ENCODE measurements at places on chromosomes 3 and 15. TPM values are rescaled to one million over a fixed set of nuclear protein-coding genes. Genes with fewer than 3 reads are reported as not detected.

GOLGA8Q gene
- total RNA-seq, result 2.7 TPM

CORO2B gene
- total RNA-seq, result 4.7 TPM

NR2E3 gene
- total RNA-seq, result 0.98 TPM

TNFAIP8L3 gene
- total RNA-seq, result 21.9 TPM

SERPINI1 gene
- 13.8 TPM for total RNA-seq

KLHL40 gene
- not detected for total RNA-seq

MIX23 gene
- total RNA-seq, result 14.2 TPM

CDHR4 gene
- total RNA-seq, result not detected

- no peak for DNase-seq
Measured at GRCh38 chr15:52529341-52529924, 753 bp upstream of the MYO5A start.

GRCh38 chr3:14540821-14541385, 761 bp upstream of the GRIP2 start:
- DNase-seq, result no peak

DNA sequence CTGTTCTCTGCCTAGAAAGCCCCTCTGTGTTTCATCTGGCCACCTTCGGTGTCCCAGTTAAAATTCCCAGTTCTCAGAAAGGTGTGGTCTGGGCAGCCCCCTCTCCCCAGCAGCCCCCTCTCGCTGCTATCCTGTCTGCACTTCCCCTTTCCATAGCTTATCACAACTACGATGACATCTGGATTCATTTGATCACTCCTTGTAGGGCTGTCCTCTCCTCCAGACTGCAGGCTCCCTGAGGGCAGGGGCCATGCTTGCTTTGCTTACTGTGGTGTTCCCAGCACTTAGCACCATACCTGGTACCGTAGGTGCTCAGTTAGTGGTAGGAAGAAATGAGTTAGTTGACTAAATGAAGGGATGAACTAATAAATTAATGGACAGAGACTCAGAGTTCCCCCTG, 26.3 kb upstream of the GOLGA6C start:
- no peak for DNase-seq

- no peak for DNase-seq
Measured at GRCh38 chr3:14925729-14926591, 21.4 kb upstream of the NR2C2 start.

DNA sequence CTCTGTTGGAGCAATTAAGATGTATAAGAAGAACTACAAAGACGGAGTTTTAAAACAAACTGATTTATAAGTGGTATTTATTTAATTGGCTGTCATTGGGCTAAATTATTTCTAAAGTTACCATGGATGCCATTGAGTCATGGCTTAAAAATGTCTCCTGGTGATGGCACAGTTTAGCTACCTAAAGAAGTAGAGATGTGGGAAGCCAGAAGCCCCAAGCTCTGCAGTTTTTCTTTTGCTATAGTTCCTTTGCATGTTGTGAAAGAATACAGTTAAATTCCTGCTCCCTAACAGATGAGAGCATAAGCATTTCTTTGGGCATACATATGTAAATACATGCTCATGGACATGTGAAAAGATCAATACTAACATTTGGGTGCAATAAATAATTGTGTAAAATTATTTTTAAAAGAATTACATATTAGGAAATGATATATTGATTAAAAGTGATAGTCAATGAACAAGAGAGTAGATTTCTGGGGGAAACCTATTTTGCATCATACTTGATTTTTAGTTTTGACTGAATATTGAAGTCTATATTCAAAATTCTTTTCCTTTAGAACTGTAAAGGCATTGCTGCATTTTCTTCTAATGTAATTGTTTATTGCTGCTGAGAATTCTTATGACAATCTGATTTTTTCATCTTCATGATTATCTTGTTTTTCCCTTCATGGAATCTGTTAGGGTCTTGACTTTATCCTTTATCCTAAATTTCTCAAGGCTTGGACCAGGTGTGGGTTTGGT, 2.1 kb downstream of the OPA1 start:
- no peak for DNase-seq

- no peak for DNase-seq
Measured at GRCh38 chr3:31534065-31534425, 1.3 kb downstream of the STT3B start.

DNA sequence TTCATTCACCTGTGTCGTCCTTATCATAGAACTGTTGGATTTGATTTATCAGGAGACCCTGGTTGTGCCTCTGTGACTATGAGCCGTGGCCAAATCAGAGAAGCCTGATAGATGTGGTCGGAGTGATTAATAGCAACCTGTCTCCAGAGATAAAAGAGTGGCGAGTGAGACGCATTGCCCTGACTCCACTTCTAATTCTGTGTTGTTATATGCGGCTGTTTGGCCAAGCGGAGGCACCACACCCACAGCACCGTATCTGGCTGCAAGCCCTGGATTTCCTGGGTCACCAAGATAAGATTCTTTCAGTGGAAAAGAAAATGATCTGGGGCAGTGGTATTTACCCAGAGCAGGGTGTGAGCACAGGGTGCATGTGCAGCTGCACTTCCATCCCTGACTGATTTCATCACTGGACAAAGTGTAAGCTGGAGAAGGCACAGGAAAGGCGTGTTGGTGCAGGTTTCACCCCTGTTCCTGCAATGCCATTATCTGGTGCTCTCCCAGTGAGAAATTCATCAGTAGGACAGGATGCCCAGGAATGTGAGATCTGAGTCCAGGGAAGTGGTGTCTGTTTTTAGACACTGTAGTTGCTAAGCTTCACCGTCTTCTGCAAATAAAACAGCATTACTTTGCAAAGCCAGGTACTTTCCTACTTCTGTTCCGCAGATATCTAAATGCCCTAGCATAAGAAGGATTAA, 84.6 kb downstream of the CD47 start:
- DNase-seq, result no peak

DNA sequence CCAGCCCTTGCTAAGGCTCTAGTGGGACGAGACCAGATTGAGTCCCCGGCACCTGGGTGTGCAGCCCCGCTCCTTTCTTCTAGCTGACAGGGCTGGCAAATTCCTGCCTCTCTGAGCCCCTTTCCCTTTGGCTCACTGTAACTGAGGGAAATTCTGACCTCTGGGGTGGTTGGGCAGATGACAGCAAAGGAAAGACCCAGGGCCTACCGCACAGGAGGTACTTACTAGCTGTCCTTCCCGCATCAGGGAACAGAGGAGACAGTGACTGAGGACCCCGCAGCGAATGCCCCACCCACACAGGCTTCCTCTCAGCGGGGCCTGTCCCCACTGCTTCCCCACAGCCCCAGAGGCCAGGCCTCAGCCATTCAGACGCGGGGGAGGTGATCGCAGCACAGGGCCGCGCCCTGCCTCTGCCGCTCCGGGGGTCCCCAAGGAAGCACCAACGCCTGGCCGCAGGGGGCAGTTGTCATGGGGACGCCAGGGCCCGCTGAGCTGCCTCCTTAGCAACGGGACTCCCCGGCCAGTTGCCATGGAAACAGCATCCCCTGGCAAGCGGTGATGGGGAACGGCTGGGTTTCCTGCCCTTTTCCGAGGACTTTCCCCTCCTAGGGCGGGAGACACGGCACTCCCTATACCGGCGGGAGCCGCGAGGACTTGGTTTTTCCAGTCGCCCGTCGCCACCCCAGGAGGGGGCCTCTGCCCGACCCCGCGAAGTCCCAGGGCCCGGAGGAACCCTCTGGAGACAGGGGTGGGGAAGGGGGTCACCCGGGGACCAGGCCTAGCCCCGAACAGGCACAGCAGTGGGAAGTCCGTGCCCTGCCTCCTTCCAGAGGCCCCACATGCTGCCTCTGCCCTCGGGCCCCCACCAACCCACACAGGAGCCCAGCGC, 50.1 kb downstream of the HCN4 start:
- peak; percentile 81 for DNase-seq

- DNase-seq, result peak; percentile 70
Measured at GRCh38 chr3:54533856-54534255, 394.0 kb downstream of the LRTM1 start.

DNA sequence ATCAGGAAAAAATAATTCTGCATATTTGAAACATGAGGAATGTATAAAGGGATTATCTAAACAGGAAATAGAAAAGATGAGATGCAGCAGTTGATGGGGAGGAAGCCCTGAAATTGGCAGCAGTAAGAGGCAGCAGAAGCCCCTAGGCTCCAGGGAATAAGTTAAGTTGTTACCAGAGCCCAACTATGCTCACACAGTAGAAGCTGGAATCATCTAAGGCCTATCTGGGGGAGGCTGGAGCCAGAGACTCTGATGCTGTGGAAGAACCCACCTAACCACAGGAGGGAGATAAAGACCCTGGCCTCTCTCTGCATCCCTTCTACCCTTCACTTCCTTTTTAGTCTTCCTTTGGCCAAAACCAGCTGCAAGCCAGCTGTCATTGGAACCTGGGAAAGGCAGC, 519.7 kb downstream of the DIPK2A start:
- DNase-seq, result no peak

DNA sequence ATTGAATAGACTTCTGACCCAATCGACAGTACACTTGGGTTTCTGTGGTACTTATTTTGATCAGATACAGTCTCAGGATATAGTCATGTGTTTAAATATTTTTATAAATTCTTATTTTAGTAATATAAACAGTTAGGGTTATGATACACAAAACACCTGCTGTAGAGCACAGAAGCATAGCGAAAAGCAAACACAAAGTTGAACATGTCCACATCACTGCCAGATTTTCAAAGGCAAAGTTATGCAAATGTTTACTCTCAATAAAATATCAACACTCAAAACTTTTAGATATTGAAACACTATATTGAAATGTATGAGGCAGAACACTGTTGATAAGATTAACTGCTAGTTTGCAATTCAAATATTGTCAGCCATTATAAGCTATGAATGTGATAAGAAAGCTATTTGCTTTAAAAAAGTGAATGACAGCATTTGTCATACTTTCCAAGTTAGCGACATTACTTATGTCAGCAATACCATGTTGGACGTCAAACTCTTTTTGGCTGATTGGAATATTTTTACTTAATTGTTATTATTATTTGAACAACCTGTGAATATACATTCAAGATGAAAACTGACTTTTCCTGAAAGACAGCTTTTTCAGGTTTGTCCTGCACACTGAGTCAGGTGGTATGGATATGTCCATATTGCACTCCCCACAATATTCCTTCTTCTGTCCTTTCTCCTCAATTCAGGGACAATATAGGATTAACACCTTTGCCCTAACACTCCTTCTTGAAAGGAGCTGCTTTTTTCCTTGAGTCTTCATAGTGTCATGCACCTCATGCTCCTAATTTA, 367.1 kb downstream of the EPHA3 start:
- DNase-seq, result no peak

- no peak for DNase-seq
Measured at GRCh38 chr15:32757426-32757825, 39.6 kb downstream of the GREM1 start.

- DNase-seq, result no peak
Measured at GRCh38 chr3:66618066-66618465, 117.2 kb upstream of the LRIG1 start.

- no peak for DNase-seq
Measured at GRCh38 chr3:107455621-107456020, 67.1 kb upstream of the BBX start.

GRCh38 chr15:92151741-92152140, 241.9 kb upstream of the ST8SIA2 start:
- DNase-seq, result no peak

- DNase-seq, result no peak
Measured at GRCh38 chr3:108936924-108937689, 16.6 kb downstream of the GUCA1C start.

DNA sequence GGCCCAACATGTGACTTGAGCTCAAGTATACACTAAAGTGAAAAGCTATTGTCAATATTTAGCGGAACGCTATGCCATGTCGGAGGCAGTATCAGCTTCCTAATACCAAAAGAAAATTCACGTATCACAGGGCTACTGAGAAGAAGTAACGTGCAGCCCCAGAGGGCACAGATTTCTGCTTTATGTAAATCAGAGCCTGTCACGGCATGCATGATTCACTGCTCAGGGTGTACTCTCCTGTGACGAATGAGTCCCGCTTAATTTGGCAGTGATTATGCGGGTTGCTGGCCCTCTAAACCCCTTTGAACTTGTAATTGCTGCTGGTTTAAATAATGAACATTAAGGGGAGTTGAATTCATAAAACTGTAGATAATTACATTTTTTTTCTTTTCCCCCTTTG, 85.3 kb downstream of the MEIS2 start:
- DNase-seq, result no peak

DNA sequence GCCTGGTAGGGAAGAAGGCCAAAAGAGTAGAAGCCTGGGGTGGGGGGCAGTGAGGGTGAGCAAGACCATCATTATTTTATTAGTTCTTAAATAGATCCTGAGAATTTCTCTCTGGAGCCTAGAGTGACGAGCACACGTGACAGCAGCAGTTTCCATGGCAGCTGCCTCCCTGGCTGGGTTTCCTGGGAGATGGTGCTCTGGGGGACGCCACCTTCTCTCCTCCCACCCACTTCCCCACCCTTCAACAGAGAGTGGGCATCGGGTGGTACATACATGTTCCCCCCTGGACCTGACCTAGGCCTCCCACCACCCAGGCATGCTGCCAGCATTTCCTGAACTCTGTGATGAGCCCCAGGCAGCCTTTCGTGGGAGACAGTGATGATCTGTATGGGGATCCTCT, 12.9 kb downstream of the CELF6 start:
- no peak for DNase-seq

GRCh38 chr3:13054341-13055285, 18.6 kb downstream of the IQSEC1 start:
- no peak for DNase-seq

DNA sequence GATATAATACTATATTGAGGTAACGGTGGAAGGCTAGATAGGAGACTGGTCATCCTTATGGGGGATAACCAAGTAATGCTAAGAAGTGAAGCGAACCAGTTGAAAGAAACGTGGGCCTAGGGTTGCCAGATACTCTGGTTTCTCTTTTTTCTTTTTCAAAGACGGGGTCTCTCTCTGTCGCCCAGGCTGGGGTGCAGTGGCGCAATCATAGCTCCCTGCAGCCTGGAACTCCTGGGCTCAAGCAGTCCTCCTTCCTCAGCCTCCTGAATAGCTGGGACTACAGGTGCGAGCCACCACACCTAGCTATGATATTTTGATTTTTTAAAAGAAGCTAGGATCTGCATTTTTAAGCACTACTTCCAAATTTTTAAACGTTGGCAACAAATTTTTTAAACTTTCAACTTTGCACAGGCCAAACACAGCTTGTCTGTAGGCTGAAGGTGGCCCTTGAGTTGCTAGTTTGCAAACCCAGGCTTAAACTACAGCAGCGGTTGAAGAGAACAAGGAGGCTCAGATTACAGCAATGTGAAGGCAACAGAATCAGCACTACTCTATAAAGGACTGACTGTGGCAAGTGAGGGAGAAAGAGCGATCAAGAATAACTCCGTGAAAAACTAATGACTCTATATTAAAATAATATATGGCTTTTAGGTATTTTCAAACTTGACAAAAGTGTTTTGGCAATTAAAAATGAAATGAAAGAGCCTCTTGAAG, 1.2 kb upstream of the RUBCN start:
- DNase-seq, result no peak

- DNase-seq, result no peak
Measured at GRCh38 chr15:78438619-78439285, 736 bp downstream of the IREB2 start.

- DNase-seq, result no peak
Measured at GRCh38 chr3:177647876-177648275, 450.6 kb upstream of the TBL1XR1 start.

- DNase-seq, result no peak
Measured at GRCh38 chr15:77030048-77030927, 35.4 kb downstream of the PSTPIP1 start.
